Common myeloid progenitor, CD34-positive (primary cell): ENCODE measurements at places on chromosomes 5 and 9.

DNA sequence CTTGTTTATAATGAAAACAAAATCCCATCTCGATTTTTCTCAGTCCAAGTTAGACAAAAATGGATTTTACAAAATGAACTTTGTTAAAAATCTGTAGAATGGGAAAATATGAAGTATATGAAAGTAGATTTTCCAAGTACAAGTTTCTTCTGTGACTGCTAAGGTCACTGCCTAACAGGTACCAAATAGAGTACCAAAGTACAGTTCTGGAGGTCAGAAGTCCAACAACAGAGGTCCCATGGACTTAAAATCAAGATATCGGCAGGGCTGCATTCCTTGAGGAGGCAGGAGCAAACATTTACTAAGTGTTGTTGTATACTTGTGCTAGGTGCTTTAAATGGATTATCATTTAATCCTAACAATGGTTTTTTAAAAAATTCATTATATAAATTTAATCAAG, 5.9 kb downstream of the YTHDC2 start:
- DNase-seq = no peak

DNA sequence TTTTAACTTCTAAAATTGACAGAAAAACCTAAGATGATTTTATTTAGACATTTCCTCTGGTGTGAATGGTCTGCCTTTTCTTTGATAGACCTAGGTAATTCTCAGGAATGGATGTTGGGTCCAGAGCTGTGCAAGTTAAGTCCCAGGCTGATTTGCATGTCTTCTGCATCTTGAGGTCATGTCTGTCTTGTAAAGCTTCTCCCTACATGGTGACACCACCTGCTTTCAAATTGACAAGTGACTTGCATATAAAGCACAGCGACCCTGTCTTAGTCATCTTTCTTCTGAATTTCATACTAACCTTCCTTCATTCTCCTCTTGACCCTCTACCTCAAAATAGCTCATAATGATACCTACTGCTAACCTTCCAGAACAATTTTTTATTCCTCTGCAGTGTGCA, 29.2 kb downstream of the OSTF1 start:
- DNase-seq = no peak

GRCh38 chr5:107430071-107430625, 240.6 kb downstream of the EFNA5 start:
- peak; percentile 36 for DNase-seq

GRCh38 chr9:115672477-115673316, 480.9 kb upstream of the PAPPA start:
- no peak for DNase-seq

GRCh38 chr5:75367401-75367800, 30.4 kb downstream of the HMGCR start:
- DNase-seq = no peak

DNA sequence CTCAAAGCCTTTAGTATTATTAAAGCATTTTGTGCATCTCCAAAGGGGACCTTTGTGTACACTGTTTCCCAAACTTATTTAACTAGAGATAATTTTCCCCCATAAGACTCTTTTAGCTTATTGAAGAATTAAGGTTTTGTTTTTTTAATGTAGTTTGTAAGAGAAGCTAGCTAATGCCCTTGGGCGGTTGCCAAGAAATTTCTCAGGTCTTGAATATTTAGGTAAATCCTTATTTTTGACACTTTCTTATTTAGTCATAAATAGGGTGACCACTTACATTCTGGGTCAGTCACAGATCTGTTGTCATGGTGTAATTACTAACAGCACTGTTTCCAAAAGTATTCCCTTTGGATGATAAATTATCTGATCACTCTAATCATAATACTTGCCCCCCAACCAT, 27.2 kb downstream of the TNFAIP8 start:
- DNase-seq = no peak

DNA sequence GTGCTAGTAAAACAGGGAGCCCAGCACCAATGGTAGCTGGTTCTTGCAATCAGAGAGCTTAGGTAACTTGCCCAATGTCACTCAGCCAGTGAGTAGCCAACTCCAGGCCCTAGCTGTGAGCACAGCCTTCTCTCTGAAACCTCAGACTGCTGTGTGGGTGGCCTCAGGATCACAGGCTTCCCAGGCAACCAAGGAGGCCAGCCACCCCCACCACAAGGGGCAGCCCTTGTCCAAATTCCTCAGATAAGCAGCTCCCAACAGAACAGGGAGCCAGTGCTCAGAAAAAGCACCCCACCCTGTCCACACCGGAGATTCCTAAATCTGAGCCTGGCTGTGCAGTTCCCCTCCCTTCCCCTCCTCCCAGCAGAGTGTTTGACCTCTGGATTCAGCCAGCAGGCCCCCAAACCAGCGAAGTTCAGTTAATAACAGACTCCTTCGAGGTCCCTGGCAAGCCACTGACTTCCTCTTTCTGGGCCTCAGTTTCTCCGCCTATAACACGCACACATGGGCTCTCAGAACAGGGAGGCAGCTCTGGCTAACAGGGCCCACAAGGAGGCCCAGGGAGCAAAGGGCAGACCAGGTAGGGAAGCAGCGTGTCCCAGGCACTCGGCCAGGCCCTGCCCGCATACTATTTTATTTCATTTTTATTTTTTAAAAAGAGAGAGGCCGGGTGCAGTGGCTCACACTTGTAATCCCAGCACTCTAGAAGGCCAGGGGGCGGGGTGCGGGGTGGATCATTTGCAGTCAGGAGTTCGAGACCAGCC, 2.7 kb downstream of the EEIG1 start:
- DNase-seq = no peak

- no peak for DNase-seq
Observed at GRCh38 chr9:95023217-95024003, 294.1 kb downstream of the FANCC start.

GRCh38 chr5:64209353-64209752, 43.7 kb downstream of the RNF180 start:
- DNase-seq = no peak

- DNase-seq = no peak
Observed at GRCh38 chr5:178460598-178460997, 129.6 kb downstream of the COL23A1 start.

GRCh38 chr9:121735065-121735792, 83.8 kb downstream of the DAB2IP start:
- DNase-seq = peak; percentile 73

DNA sequence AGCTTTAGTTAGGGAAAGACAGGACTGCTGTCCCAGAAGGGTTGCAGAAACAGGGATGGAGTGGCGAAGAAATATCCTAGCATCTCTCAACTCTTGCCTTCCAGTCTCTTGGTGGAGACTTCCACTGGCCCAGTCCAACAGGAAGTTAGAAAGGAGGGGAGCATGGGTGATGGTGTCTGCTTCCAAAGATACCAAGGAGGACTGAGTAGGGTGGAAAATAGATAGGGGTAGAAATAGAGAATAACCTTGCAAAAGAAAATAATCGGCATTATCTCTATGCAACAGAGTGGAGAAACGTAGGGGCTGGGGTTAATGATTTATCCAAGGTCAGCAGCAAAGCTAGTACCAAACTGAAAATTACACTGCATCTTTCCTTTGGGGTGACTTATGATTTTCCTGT, 242.3 kb downstream of the PSAT1 start:
- no peak for DNase-seq

GRCh38 chr9:134483361-134484184, 157.3 kb downstream of the RXRA start:
- DNase-seq = no peak

DNA sequence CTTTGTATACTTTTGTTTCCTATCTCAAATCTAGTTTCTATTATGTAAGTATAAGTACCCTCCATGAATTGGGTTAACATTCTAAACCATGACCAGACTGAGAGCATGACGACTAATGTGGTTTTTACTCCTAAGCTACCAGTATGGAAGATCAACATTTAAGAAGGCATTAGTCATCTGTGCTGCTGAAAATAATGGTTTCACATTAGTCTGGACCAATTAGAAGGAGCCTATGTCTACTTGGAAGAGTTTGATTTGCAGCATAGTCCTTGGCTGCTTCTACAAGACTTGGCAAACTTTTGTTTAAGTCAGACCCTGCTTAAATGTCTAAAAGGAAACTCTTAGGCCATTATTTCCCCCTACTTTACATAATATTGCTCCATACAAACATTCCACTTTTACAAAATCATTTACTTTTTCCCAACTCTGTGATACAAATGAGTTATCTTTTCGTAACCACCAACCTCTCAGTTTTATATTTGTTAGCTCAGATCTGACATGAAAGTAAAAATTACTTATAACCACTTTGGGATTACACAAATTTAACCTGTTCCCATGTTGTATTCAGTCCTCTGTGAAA, 186.7 kb downstream of the COMMD10 start:
- no peak for DNase-seq

- DNase-seq = no peak
Observed at GRCh38 chr9:129550199-129550839, 70.6 kb downstream of the C9orf50 start.

- no peak for DNase-seq
Observed at GRCh38 chr9:18717759-18718158, 243.8 kb downstream of the ADAMTSL1 start.

GRCh38 chr9:81512641-81513040, 176.7 kb downstream of the TLE1 start:
- no peak for DNase-seq

- no peak for DNase-seq
Observed at GRCh38 chr5:11724940-11725339, 179.3 kb downstream of the CTNND2 start.
